ENCODE measurements at places on chromosomes 5 and 9.
A peak's percentile ranks its signal among the peaks of the same experiment; 100 is the strongest.

DNA sequence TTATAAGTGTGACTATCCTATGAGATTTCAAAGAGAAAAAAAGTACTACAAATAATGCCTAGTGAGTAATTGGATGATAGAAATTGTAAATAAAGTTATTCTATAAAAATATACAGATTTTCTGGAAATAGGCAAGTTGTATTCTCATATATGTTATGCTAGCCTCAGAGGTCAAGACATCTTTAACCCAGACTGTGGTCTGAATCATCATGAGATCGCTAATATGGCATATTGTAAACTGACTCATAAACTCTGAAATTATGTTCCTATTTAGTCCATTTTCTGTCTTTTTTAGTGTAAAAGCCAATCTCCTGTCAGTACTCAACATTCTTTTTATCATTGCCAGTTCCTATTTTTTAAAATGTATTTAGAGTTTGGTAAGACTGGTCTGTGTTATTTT, 14.2 kb downstream of the LOX start:
- no peak for DNase-seq

DNA sequence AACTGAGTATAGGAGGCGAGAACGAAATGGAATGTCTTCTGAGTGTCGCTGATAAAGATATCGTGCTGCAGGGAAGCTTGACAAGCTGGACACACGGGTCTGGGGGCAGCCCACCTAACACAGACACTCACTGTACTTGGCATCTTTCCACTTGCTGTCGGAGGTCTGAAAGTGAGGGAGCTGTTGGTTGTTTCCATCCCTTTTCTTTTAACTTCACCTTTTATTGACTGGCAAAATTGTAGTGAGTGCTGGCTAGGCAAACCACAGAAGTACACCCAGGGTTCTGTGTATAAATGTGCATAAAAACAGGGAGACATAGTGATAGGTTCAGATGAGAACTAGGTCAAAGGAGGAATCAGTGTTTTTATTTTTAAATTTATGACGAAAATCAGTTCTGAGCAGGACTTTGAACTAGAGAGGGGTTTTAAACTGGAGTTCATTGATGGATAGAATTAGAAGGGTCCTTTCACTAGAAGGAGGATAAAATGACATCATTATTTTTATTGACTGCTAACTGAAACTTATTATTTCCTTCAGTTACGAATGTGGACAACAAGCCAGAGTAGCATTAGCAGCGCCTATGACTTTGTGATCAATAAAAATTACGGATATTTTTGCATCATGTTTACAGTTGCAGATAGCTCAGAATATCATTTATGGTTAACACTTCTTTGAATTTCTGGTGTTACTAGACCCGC, 817 bp downstream of the GAPVD1 start:
- DNase-seq, result no peak

GRCh38 chr9:101130054-101130453, 101.5 kb downstream of the PLPPR1 start:
- DNase-seq, result no peak

DNA sequence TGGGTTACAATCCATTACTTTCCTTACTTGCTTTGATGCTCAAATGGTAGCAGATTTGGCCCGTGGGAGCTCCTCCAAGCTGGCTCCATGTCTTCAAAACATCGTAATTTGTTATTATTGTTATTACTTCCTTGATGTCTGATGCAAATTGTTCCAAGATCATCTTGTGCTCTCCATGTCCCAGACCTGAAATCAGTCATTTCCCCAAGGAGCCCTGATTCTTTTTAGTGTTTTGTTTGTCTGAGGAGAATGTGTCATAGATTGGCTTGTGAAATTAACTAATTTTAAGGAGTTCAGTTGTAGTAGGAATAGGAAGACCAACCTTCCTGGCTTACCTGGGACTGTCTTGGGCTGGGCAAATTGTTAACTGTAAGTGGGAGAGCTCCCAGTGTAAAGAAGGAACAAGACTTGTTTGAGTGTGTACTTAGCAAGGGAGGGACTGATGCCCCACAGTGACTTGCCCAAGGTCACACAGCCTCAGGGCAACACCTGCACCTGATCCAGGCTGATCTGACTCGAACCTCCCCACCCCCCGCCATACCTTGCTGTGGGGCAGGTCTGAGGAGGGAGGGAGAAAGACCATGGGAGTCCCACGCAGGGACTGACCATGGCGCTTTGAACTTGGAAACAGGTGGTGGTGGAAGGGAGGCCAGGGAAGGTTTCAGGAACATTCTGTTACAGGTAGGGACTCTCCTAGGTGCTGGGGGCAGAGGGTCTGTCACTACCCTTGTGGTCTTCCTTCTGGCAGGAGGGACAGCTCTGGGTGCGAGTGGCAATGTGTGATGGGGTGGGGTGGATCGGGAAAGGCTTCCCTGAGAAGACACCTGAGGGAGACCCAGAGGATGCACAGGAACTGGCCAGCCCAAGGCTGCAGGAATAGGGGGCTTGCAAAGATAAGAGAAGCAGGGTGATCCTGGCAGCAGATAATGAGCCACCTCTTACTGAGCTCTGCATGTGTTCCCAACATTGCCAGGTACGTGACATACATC, 2.7 kb upstream of the BICD2 start:
- DNase-seq, result no peak

GRCh38 chr5:40396317-40396716, 283.4 kb upstream of the PTGER4 start:
- no peak for DNase-seq

DNA sequence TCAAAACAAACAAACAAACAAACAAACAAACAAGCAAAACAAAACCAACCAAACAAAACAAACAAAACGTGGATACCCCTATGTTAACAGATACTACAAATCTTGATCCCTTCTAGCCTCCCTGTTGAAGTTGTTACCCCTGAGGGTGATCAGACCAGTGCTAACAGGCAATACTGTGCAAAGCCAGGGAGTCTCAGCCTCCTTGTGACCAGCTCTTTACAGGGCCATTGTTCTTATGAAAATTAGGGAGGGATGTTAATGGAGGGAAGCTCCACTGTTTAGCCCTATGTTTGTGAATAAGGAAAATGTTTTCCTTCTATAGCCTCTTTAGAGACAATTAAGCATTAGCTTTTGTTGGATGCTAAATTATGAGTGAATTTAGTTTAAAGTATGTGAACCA, 1072.1 kb upstream of the WWC1 start:
- DNase-seq, result peak; percentile 39

GRCh38 chr9:35776018-35776417, 15.4 kb upstream of the NPR2 start:
- peak; percentile 74 for DNase-seq

- DNase-seq, result no peak
Measured at GRCh38 chr5:128257076-128257475, 173.5 kb downstream of the SLC12A2 start.

GRCh38 chr5:1242733-1243486, 17.7 kb downstream of the SLC6A18 start:
- no peak for DNase-seq

- no peak for DNase-seq
Measured at GRCh38 chr5:150256410-150257064, 33.0 kb downstream of the CAMK2A start.

- no peak for DNase-seq
Measured at GRCh38 chr5:168027007-168027406, 264.4 kb upstream of the WWC1 start.

GRCh38 chr5:9339206-9339818, 206.6 kb downstream of the SEMA5A start:
- DNase-seq, result peak; percentile 53

DNA sequence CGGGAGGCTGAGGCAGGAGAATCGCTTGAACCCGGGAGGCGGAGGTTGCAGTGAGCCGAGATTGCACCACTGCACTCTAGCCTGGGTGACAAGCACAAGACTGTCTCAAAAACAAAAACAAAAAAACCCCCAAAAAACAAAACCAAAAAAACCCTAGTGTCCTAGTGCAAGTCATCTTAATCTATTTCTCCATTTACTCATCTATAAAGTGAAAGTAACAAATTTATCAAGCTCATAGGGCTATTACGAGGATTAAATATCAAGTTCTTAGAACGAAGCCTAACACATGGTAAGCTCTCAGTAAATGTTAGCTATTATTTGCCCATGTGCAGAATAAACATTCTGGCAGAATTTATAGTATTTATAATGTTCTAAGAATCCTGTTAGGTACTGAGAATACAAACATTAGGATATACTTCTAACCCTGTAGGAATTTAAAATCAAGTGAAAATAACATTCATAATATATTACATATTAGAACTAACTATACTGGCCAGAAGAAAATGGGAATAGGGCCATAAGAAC, 45.0 kb downstream of the GOLPH3 start:
- DNase-seq, result no peak

DNA sequence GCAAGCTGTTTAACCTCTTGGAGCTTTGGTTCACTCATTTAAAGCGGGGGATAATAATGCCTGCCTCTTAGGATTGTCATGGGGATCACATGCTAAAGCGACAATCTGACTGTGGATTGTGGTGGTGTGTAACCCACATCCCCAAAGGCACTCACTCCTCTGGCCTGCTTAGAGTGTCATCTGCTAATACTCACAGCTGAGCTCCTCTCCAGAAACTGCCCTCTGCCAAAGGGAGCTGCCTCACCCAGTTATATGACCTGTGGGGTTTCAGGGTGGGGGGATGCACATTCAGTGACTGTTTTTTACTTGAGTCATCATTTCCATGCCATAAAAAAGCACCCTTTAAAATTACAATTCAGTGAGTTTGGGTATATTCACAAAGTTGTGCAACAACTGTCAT, 110.0 kb upstream of the SPOCK1 start:
- no peak for DNase-seq

- DNase-seq, result no peak
Measured at GRCh38 chr5:40483316-40483715, 196.4 kb upstream of the PTGER4 start.

DNA sequence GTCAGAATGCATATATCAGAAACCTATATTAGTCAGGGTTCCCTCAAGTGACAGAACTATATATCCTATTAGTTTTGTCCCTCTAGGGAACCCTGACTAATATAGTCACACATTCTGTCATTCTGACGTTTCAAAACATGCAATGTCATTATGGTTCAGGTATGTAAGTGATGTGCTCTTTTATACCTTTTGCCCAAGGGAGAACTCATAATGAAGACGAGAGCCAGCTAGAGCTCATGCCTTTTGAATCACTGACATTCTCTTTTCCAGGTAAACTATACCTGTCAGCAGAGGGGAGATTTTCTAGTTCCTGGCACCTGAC, 576.7 kb downstream of the LRRC70 start:
- no peak for DNase-seq

GRCh38 chr5:169801324-169801777, 164.3 kb downstream of the DOCK2 start:
- no peak for DNase-seq

- peak; percentile 70 for DNase-seq
Measured at GRCh38 chr9:23492126-23493002, 333.7 kb downstream of the ELAVL2 start.

GRCh38 chr5:160507221-160507721, 85.6 kb downstream of the PTTG1 start:
- DNase-seq, result no peak

DNA sequence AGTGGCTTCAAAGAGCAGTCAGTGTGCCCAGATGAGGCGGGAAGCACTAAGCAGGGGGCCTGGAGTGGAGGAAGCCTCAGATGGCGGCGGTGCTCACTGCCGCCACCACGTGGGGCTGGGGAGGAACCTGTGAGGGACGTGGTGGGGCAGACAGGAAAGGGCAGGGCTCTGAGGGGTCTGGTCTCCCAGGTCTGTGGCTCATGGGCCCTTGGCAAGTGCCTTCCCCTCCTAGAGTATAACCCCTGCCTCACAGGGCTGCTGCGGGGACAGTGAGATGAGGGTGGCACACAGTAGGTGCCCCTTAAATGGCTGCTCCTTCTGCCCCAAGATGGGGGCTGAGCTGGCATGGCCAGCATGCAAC, 26.6 kb downstream of the NR5A1 start:
- DNase-seq, result peak; percentile 63

- DNase-seq, result no peak
Measured at GRCh38 chr5:14436801-14437542, 144.6 kb upstream of the OTULINL start.

- no peak for DNase-seq
Measured at GRCh38 chr9:34485822-34486221, 27.2 kb downstream of the DNAI1 start.

GRCh38 chr5:110925398-110925797, 146.1 kb upstream of the TSLP start:
- no peak for DNase-seq
